Vagina (tissue), 2 donors: ENCODE measurements at places on chromosomes 13 and 19.

GRCh38 chr19:48629599-48630295, 7.4 kb downstream of the DBP start:
- DNase-seq, result no peak

GRCh38 chr13:74945637-74946036, 536.3 kb downstream of the TBC1D4 start:
- DNase-seq, result no peak

DNA sequence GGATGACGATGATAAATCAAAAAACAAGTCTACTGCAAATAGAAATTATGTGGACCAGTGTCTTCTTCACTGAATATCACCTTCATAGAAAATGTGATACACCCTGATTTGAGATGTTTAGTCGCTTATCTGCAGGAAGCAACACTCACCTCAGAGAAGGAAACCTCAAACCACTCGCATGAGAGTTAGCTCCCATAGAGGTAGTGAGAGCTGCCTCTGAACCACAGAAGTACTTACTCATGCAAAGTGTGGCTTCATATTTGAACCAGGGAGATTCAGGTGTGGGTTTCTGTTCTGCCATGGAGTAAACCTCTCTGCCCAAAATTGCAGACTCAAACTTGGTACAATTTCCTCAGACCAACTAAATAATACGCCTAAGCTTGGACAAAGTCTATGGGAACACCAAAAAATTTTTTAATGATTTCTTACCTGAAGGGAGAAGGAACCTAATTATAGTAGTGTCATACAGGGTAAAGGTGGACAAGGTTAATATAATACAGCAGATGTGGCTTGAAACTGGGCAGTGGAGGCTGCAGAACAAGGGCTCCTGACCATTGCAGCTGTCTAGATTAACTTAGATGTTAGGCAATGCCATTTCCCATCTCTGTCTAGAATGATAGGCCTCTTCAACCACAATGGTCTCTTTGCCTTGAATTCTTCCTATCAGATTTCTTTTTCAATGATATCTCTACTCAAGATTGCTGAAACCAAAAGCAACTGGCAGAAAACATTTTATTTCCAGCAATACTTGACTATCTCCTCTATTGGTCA, 29.6 kb upstream of the RCBTB2 start:
- no peak for DNase-seq

- no peak for DNase-seq
Measured at GRCh38 chr19:47002853-47003610, 16.6 kb upstream of the NPAS1 start.

GRCh38 chr13:57673197-57673596, 41.7 kb downstream of the PCDH17 start:
- DNase-seq, result no peak
